ENCODE measurements at places on chromosomes 12 and 14. TPM values are rescaled to one million over a fixed set of nuclear protein-coding genes. Genes with fewer than 3 reads are reported as not detected.

Gene FGF6
- total RNA-seq = not detected

Gene DNAH10
- not detected for total RNA-seq

Gene LALBA
- total RNA-seq = not detected

Gene DENND5B
- 25.3 TPM for total RNA-seq

DNA sequence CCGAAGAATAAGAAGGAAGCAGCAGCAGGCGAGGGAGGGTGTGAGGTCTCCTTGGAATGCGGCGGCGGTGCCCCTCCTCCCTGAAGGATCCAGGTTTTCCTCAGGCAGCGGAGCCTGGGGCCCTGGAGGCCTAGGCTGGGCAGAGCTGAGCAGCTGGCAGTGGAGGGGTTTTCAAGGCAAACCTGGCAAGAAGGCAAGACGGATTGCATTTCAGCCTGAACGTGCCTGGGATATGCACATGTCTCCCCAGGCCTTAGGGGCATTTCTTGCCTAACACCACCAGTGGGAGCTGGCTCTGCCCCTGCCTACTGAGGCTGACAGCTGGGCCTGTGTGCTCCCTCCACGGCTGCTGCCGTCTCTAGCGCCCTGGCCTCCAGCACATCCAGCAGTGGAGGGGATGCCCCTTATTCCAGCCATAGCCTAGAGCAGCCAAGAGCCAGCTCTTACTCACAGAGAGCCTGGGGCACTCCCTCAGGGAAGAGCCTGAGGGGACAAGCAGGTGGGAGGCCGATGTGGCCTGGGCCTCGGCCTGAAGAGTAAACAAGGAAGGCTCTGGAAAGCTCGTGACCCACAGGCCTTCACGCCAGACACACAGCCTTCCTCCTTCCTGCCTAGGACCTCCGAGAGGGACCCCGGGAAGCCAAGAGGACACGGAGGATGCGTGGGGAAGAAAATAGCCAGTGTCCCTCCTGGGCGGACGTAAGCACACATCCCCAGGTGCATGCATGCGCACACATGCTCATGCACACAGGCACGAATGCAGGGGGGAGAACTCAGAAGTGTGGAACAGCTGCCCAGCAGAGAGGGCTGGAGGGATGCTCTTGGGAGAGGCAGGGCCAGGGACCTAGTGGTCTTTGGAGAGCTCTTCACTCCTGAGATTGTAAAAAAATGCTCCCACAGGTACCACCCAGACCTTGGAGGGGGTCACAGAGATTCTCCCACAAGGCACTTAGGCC, 23.0 kb upstream of the EIF2B2 start:
- DNase-seq = peak; percentile 93

GRCh38 chr12:1434296-1434955, 160.0 kb downstream of the FBXL14 start:
- no peak for DNase-seq

DNA sequence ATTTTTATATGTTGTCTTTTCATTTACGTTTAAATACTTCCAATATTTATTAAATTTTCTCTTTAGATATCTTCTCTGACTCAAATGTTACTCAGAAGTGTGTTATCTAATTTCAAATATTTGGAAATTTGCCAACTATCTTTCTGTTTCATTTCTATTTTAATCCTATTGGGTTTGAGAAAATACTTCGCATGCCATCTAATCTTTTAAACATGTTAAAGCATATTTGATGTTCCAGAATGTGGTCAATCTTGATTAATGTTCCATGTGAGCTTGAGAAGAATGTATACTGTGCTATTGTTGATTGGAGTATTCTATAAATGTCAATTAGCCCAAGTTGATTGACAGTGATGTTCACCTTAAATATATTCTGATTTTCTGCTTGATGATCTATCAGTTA, 11.9 kb upstream of the DCN start:
- DNase-seq = peak; percentile 33

DNA sequence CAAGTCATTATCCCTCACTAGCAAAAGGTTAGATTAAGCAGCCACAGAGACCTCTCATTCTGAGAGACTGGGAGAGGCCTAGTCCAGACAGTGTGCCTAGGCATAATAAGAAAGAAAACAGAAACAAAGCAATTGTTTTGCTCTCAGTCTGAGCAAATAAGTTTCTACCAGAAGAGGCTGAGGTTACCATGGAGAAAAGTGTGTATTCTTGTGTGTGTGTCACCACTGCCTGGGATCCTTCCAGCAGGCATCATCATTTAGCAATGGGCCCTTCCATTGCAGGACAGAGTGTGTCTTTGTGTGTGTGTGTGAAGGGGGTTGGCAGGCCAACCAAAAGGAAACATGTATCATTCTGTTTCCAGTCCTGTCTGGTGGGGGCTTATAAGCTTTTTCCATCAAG, 3.7 kb downstream of the EFS start:
- DNase-seq = peak; percentile 30

DNA sequence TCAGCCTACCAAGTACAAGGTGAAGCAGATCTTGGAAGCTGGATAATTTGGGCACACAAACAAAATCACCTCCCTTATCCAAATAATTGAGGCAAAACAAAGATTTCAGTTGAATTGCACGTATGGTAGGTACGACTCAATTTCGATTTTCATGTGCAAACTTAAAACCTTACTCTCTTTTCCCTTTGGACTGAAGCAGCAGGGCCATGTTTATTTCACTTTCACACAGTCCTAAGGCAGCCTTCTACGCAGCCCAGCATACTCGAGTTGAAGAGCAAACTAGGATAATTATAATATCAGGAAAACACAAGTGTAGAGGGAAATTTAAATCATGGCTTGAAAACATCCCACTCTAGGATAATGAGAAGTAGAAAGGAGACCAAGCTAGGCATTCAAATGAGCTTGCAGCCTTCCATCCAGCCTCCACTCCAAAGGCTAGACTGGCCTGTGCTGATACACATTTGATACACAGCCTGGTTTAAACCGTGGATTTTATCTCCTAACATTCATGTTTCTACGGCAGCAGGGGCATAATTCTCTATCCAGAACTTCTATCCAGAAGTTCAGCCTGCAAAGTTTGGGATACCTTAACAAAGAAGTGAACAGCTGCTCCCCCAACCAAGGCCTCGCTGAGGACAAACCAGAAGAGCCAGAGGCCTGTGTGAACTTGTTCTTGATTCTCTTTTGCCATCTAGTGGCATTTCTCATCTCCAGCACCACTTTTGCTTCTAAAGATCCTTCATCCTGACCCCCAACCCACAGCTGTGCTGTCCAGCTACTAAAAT, 2.4 kb upstream of the RNASE7 start:
- peak; percentile 52 for DNase-seq

GRCh38 chr12:15234508-15234907, 13.3 kb upstream of the RERG start:
- no peak for DNase-seq

DNA sequence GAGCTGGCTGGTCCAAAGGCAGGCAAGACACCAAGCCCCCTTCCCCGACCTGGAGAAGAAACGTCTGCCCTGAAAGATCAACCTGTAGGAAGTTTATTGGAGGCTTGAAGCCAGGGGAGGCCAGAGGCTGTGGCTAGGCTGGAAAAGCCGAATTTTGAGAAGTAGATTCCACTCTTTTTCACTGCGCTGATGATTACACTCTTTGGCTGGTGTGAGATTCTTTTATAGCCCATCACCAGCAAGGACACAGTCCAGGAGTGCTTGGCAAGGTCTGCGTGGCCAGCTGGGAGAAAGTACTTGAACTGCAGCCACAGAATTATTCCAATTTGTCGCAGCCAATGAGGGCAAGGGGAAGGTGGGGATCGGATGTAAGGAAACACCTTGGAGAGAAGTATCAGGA, 45.0 kb downstream of the SYNE3 start:
- DNase-seq = no peak

GRCh38 chr12:12999959-13000615, at the start of gene HEBP1:
HEBP1 (minus strand) TSS chr12:13000265; CDS start chr12:13000114, 151 bp downstream.
- peak; percentile 73 for DNase-seq

- no peak for DNase-seq
These were observed 435.7 kb upstream of the DCN start for GRCh38 chr12:91618281-91618680.

- DNase-seq = no peak
These were observed 4.4 kb upstream of the GPHN start for GRCh38 chr14:66503532-66503931.

DNA sequence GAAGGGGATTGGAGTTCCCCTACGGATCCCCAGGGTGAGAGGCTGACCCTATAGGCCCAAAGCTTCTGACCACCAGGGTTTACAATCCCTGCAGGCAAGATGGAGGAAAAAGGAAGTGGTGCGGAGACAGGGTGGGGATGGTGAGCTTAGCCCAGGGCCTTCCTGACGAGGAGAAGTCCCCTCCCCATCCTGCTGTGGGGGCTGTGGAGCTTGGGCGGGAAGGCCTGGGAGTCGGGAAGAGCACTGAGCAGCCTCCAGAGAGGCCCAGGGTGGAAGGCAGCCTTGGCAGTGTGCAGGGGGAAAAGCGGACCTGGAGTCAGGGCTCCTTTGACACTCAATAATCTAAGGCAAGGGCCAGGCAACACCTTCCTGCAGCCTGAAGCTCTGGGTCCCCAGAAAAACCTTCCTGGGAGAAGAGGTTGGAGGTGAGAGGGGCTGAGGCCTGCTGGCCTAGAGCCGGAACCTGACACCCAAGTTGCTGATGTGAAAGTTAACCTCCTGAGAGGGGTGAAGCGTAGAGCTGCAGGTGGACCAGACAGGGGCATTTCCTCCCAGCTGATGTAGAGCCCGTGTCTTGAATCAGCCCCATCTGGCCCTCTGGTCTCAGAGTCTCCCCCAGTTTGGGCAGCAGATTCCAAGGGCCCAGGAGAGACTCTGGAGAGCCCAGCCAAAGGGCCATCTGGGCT, 6.0 kb downstream of the HDAC7 start:
- peak; percentile 32 for DNase-seq

Data from M059J (cell line).